Spinal cord (tissue), 10 donors: ENCODE measurements at places on chromosomes 11 and 22. TPM values are rescaled to one million over a fixed set of nuclear protein-coding genes. Genes with fewer than 3 reads are reported as not detected.

The OR52A1 gene
- not detected for total RNA-seq

The SAA4 gene
- total RNA-seq: not detected

The RAB38 gene
- total RNA-seq: 4.7 TPM

The MUC6 gene
- total RNA-seq: not detected

The BIK gene
- total RNA-seq: 0.79 TPM

The FIBIN gene
- 81.6 TPM for total RNA-seq

The CRACR2B gene
- 9.4 TPM for total RNA-seq

The CNTF gene
- total RNA-seq: 1.8 TPM

The OR6T1 gene
- not detected for total RNA-seq
